CMK (cell line): ENCODE measurements at places on chromosomes 5 and 9.

DNA sequence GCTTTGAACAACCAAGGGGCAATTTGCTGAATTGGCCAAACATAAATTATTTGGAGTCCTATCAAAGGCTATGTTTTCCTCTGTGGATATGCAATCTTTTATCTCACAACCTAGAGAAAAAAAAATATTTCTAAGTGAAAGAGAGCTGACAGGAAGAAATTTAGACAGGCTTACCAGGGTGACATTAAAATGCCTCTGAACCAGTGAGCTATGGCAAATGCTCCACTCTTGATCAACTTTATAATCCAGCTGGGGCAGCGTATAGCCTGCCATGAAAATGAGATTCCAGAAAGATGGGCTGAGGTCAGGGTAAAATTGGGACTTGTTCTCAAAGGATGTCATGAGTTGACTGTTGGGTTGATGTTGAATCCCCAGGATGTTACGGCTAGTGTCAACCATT, 399.3 kb upstream of the TRPC7 start:
- DNase-seq: no peak

DNA sequence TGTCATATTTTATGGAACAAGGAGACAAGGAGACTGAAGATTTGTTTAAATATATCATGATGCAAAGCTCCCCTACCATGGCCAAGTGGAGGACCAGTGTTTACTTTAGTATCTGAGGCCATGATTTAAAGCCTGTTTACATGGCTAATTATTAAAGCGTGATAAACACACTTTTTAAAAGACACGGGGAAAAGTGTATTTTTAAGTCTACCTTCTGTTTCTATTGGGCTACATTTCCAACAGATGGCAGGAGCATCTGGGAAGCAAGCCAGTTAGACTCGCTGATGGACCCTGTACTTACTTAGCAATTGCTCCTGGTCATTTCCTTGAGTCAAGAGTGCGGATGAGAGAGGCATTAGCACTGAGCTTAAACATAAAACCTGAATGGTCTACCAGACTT, 480.3 kb upstream of the SEMA6A start:
- DNase-seq: no peak

GRCh38 chr5:129899454-129899853, 4.8 kb upstream of the CHSY3 start:
- no peak for DNase-seq

GRCh38 chr5:15573590-15573989, 73.6 kb downstream of the FBXL7 start:
- DNase-seq: no peak

DNA sequence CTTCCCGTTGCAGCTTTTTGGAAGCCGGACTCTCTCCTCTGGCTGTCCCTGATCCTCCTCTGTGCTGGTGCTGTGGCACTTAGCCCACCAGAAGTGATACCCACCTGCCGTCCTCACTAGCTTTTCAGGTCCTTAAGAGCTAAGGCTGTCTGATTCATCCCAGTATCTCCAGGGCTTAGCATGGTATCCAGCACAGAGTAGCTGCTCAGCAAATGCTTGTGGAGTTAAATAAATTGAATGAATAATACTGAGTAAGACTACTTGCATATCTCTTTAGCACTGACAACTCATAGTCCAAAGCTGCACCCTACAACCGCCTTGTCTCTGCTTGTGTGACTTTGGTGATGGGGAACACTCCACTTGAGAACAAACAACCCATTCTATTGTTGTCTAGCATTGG, 7.7 kb upstream of the XPA start:
- DNase-seq: no peak
